CD4-positive, alpha-beta memory T cell (primary cell): ENCODE measurements at places on chromosomes 6 and 20. TPM values are rescaled to one million over a fixed set of nuclear protein-coding genes. Genes with fewer than 3 reads are reported as not detected.

DNA sequence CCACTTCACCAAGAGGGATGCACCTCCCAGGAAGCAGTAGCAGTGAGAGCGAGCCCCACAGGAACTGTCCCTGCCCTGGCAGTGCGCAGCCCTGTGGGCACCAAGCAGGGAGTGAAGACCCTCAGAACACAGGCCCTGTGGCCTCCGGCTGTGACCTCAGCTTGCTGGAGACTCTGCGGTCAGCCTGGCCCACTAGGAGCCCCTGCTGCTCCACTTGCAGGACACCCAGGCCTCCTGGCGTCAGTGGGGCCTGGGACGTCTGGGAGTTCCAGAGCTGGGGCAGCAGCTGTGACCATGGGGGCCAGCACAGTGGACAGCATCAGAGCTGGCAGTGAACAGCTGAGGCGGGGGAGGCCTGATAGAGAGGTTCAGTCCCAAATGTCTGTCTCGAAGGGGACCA is 28.3 kb downstream of the PXDC1 start:
- DNase-seq = no peak

- no peak for DNase-seq
Observed at GRCh38 chr6:118495485-118496280, 52.4 kb upstream of the PLN start.

GRCh38 chr6:20154753-20155152 is 57.5 kb downstream of the MBOAT1 start:
- DNase-seq = no peak

GRCh38 chr20:44692932-44693480 is 22.2 kb upstream of the CCN5 start:
- no peak for DNase-seq

GRCh38 chr6:32327103-32327502 is 44.6 kb downstream of the TSBP1 start:
- DNase-seq = no peak

DNA sequence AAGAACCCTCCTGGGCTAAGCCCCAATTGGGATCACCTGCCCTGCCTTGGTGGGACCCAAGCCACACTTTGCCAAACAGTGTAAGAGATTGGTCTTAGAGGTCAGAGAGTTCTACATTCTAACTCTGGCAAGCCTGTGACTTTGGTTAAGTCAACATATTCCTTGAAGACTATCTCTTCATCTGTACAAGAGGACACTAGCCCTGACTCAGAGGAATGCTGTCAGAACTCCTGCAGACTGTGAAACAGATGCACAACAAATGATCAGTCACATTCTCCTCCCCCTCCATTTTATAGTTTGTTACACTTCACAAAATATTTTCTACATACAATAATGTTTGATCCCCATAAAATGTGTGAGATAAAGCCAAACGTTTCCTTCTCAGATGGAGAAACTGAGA is 91.7 kb upstream of the EPB41L1 start:
- DNase-seq = no peak

DNA sequence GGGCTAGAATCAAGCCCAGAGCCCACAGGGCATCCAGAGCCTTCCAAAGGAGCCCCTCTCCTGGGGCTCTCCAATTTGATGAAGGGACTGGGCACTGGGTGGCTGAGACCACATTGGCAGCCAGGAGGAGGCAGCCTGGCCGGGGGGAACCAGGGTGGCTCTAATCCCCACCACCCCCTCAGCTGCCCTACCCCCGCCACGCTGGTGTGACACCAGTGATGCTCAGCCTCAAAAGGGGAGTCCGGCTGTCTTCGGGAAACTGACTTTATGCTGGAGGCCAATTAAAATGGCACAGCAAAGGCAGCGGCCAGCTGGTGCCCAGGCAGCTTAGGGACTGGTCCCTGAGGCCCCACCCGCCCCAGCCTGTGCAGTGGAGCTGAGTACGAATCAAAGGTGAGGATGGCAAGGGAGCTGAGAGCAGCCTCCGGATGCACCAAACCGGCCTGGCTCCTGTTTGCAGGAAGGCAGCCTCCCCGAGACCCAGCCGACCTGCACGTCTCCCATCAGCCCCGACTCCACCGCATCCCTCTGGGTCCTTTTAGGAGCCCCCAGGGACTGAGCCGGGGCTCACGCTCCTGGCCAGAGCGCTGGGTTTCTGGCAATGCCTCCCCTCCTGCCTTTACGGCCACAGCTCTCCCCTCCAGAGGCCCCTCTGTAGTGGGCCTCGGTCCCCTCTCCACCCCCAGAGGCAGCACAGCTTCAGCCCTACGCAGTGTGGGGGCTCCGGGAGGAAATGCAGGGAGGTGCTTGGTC is 28.5 kb downstream of the CHRNA4 start:
- no peak for DNase-seq

- no peak for DNase-seq
Observed at GRCh38 chr6:121800047-121800446, 364.6 kb downstream of the GJA1 start.

DNA sequence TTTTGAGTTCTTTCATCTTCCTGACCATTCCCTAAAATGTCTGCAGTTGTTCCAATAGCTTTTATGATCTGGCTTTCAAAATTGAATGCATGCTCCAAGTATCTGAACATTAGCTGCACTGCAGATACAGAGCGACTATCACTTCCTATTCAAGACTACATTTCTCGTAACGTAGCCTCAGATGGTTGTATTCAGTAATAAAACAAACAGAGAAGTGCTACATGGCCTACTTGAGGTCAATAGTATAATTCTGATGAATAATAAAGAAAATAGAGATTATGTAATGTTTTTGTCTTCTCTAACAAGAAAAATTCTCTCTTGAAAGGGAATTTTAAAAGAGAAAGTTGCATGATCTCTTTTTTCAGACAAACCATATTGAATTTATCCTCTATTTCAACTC is 333.9 kb upstream of the IRAK1BP1 start:
- DNase-seq = no peak

GRCh38 chr20:36506253-36506652 is 35.1 kb upstream of the MYL9 start:
- DNase-seq = no peak

GRCh38 chr6:109252261-109253041 is 129.8 kb downstream of the CD164 start:
- no peak for DNase-seq

DNA sequence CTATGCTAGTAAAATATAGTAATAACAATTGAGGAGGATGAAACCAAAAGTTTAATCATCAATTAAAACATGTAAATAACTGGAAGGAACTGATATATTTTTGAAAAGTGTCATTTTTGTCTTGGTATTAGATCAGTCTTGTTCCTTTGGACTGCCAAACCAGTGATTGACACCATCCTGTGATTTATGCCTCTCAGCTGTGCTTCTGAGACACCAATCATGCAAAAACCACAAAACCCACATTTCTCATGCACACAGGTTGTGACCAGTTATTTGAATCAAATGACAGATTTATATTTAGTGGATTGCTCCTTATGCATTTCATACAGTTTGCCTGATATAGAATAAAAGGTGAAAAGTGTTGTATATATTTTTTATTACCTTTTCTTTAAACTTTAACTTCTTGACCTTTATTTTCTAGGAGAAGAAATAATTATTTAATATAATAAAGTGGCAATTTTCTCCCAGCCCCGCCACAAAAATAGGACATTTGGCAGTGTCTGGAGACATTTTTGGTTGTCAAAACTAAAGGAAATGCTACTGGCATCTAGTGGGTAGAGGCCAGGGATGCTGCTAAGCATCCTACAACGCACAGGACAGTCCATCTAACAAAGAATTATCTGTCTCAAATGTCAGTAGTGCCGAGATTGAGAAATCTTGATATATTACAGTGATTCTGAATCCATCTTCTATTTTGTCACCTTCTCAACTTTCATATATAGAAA is 383.6 kb downstream of the BCKDHB start:
- no peak for DNase-seq

GRCh38 chr6:119598883-119599282 is 249.3 kb upstream of the MAN1A1 start:
- no peak for DNase-seq

DNA sequence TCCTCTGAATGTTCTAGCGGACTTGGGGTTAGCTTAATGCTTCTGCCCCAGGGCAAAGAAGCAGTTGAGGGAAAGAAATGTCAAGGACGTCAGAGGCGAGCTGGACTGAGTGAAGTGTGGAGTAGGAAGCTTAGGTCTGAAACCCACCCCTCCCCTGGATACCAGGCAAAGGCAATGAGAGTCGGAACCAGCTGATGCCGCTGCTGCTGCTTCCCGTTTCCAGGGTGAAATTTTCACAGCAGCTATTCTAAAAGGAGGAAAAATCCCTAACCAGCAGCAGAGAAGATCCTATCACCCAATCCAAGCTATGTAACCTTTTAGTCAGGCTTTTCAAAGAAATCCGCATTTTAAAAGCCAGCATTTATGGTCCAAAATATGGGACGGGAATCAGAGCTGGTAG is 564.3 kb downstream of the LMBRD1 start:
- no peak for DNase-seq

DNA sequence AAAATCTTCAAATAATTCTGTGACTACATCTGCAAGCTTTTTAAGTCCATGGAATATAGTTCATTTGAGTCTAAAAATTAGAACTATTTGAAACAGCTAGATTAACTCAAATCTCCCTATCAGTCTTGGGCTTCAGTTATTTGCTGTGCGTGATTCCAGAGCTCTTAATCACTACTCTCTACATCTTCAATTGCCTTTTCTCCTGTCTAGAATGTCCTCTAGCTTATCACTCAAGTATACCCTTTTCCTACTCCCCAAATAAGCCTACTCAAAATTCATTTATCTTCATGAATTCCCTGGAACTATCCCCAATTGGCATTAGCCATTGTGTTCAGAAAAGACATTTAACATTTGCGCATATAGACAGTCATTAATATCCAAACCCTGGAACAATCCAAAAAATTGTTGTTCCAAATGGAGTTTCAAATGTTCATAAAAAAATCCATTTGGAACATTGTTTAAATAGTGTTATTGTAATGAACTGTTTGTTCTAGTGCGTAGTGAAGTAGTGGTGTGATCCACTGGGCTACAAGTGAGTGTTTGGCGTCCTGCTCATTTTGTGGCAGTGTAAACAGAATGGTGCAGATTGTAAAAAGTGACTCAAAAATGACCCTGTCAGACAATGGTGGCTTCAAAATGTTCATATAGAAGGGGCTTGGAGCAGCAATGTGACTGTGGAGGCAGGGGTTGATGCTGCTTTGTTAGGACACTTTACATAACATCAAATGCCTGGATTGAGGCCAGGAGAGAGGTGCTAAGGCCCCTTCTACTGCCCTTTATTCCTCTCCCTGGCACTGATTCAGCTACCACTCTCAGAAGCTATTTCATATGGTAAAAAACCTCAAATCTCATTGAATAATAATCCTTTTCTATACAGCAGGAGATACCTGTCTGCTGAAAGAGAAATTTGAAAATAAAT is 122.3 kb downstream of the KIF6 start:
- no peak for DNase-seq

- DNase-seq = no peak
Observed at GRCh38 chr6:13854716-13855250, 40.4 kb upstream of the MCUR1 start.

DNA sequence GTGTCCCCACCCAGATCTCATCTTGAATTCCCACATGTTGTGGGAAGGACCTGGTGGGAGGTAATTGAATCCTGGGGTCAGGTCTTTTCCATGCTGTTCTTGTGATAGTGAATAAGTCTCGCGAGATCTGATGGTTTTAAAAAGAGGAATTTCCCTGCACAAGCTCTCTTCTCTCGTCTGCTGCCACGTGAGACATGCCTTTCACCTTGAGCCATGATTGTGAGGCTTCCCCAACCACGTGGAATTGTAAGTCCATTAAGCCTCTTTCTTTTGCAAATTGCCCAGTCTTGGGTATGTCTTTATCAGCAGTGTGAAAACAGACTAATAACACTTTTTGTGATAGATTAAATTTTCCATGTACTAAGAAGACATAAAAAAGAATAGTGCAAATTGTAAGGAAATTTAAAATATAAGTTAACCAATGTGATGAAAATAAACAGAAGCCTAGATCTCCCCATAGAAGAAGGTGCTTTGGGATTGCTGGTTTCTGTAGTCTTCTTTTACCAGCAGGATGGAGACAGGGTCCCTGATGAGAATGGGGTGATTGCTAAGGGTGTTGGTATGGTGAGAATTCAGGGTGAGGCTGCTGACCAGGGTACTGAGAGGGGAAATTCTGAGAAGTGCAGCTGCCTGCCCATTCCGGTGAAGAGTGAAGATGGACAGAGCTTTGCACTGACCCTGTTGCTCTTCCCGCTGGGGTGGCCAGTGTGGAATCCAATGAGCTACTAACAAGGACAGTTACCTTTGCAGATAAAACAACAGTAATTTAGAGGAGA is 50.7 kb downstream of the BMP2 start:
- DNase-seq = no peak

- no peak for DNase-seq
Observed at GRCh38 chr20:60102665-60103210, 144.5 kb downstream of the CDH26 start.

- peak; percentile 68 for DNase-seq
Observed at GRCh38 chr20:53899351-53900167, 170.8 kb downstream of the BCAS1 start.

- DNase-seq = no peak
Observed at GRCh38 chr6:151275121-151275520, 35.4 kb downstream of the AKAP12 start.

GRCh38 chr20:38191654-38192053 is 26.6 kb upstream of the TGM2 start:
- no peak for DNase-seq

DNA sequence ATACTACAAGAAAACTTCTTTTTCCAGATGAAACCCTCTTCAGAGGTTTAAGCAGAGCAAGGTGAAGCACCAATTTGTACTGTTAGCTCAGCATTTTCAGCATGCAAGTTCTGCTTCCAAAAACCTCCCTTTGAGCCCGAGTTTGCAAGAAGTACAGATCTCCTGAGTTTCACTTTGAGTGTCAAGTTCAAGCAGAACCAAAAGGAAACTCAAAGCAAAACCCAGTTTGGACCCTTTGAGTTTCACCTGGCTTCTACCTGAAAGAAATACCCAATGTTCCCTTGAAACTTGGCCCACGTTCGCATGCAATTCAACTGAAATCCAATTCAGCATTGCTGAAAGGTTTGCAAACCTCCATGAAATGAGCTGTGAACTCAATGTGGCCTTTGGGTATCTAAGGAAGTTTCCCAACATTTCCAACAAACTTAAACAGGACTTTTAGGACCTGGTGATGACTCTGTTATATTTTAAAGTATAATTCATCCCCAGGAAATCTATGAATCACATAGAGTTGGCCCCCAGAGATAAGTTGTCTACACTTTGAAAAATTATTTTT is 62.9 kb upstream of the HBS1L start:
- no peak for DNase-seq

- peak; percentile 50 for DNase-seq
Observed at GRCh38 chr6:33428224-33428965, 8.5 kb downstream of the SYNGAP1 start.

GRCh38 chr6:75368151-75368779 is 83.7 kb upstream of the TMEM30A start:
- DNase-seq = no peak

GUCA1A gene
- total RNA-seq = not detected

RRAGD gene
- 6.8 TPM for total RNA-seq

CDH26 gene
- total RNA-seq = 4.4 TPM

HBS1L gene
- total RNA-seq = 63.8 TPM

ELOVL2 gene
- total RNA-seq = not detected

SNAP91 gene
- total RNA-seq = not detected

MAS1L gene
- total RNA-seq = not detected

CST4 gene
- not detected for total RNA-seq

JAG1 gene
- total RNA-seq = 0.29 TPM

CYP24A1 gene
- total RNA-seq = 3.7 TPM

FAM83C gene
- total RNA-seq = not detected

TMEM74B gene
- not detected for total RNA-seq

MED20 gene
- 11.5 TPM for total RNA-seq
